ENCODE measurements at places on chromosomes 12 and 14.

DNA sequence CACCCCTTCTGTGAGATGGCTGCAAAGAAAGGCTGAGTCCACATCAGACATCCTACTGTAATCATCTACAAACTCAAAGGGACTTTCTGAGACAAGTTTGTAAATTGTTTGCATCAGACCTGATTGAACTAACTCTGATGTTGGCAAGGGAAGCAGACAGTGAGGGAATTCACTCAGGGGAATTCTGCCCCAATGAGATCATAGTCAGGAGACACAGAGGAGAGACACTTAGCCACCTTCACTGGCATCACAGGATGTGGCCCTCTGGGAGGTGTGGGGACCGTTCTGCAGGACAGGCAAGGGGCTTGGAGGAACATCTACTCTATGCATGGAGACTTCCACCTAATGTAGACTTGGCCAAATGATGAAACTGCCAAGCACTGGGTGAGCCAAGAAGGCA lies 70.7 kb upstream of the DDX11 start:
- no peak for DNase-seq

DNA sequence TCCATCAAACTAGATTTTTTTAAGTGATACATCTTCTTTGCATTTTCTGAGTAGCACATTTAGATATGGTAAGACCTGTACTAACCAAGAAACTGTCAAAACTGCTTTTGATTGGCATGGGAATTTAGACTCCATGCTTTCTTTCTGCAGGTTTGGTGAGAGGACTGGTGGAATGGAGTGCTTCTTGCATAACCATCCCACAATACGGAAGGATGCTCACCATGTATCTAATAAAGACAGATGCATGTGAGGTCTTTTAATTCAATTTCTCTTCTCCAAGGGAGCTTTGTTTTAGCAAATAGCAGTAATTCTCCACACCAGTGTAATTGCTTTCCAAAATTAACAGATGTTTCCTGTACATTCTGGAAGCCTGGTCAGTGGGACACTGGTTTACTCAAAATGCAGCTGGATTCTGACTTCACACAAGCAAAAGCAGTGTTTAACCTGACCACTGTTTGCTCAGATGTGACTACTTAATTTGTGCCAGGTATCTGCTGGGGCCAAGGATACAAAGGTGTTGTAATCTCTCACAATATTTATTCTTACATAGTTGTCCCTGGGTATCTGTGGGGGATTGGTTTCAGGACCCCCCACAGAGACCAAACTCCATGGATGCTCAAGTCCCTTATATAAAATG lies 26.1 kb downstream of the FGD6 start:
- no peak for DNase-seq

- no peak for DNase-seq
Measured at GRCh38 chr14:99195602-99196309, 76.2 kb downstream of the BCL11B start.

DNA sequence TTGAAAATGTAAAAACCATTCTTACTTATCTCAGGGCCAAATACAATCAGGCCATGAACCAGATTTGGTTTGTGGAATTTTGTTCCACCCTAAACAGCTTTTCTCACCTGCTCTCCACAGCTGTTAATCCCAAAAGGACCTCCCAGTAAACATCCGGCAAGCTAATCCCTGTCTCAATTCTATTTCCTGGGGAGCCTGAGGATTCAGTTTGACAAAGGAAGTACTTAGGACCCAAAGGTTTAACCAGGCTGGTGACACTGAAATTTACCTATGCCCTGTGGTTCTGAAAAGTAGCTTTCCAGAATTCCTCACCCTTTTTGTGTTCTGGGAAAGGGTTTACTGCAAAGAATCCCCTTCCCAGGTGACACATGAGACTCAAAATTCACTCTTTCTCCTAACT lies 15.0 kb downstream of the CAPZA3 start:
- no peak for DNase-seq

- no peak for DNase-seq
Measured at GRCh38 chr12:10130042-10130441, at the start of gene CLEC7A. CLEC7A (minus strand) TSS chr12:10130199; CDS start chr12:10130082, 117 bp downstream.

DNA sequence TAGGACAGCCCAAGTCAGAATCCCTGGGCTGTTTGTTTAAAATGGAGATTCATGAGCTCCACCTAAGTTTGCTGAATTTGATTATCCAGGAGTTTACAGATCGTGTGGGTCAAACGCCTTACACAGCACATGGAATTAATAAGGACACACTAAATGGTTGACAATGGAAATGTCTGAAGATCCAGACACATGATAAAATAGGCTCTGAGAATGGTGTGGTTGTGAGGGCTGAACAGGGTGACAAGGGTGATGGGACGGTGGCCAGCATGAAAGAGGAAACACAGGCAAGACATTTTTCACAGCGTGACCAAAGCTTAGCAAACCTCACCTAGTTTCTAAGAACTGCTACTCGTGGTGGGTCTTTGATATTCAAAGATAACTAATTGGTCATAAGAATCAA lies 12.5 kb downstream of the VWF start:
- no peak for DNase-seq

- no peak for DNase-seq
Measured at GRCh38 chr12:7047306-7047705, 13.2 kb upstream of the C1S start.

All from MCF 10A (cell line).